ENCODE measurements at places on chromosomes 1 and 21.

DNA sequence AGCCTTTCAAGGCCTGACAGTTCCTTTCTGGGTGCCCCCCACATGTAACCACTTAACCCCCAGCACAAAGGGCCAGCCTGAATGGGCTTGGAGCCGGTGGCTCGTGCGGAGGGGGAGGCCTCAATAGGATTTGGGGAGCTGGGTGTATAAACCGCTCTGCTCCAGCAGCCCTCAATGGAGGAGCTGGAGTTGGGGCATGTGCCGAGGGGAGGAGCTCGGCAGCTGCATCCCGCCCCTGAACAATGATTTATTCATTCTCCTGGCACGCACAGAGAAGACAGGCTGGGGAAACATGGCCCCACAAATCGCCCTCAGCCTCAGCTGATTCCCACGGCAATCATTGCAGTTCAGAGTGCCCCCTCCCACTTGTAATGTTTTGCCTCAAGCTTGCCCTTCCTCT lies 6.9 kb upstream of the C1orf216 start:
- DNase-seq = no peak

- DNase-seq = no peak
Observed at GRCh38 chr21:42387843-42388340, 8.0 kb downstream of the TMPRSS3 start.

GRCh38 chr1:79981481-79981880 lies 975.0 kb upstream of the ADGRL4 start:
- DNase-seq = no peak

DNA sequence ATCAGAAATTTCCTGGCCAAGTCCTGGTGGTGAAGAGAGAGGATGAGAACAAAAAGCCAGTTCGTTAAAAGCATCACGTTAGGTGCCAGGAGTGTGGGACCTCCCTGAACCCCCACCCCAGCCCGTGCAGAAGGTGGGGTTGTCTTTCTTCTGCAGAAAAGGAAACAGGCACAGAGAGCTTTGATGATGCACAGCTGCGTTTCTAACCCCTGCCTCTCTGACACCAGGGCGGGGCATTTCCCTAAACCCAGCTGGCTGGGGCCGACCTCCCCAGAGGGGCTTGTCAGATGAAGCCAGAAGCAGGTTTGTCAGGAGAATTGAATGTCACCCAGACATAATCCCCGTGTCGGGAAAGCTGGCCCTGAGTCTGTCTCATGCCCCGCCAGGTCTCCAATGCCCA lies 189.3 kb upstream of the EDN2 start:
- DNase-seq = peak; percentile 37

DNA sequence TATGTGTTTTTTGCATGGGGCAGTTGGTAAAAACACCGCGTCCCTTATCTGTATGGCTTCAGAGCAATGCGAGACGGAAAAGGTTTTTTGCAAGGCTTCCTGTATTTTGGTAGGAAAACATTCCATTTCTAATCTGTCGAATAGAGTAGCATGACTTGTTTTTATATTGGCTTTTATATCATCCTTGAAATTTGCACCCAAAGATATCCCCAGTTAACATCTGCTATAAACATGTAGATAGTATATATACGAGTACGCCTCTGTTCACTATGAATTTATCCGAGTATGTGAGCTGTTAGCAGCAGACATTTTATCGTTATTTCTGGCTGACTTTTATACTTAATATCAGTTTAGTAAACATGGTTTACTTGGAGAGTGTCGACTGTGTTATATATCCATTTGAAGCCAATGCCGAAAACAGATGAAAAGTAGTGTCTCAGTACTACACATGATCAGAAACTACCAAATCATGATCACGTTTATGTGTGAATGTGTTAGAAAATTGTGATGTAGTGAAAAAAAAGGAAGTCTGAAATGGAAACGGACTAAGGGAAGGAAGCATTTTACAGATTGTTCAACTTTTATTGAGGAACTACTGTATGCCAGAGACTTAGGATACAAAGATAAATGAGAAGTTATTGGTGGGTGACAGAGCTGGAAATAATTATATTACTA lies 1.0 kb downstream of the LEPR start:
- DNase-seq = no peak

GRCh38 chr1:33925586-33925985 lies 61.7 kb downstream of the HMGB4 start:
- no peak for DNase-seq

- DNase-seq = no peak
Observed at GRCh38 chr1:158208586-158209116, 28.0 kb downstream of the CD1D start.

GRCh38 chr1:25871704-25872494 lies 3.6 kb downstream of the PAQR7 start:
- DNase-seq = no peak

DNA sequence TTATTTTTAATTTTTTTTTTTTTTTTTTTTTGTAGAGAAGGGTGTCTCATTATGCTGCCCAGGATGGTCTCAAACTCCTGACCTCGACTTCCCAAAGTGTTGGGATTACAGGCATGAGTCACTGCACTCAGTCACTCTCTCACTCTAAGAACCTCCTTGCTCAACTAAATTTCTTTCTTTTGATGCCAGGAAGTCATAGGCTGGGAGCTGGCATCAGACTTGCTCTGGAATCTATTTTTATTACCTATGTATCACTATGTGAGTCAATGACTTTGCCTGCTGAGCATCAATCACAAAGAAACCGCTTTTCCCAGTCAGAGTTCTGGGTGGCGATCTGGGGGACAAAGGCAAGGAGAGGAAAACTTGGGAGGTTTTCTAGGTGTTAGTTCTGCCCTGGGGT lies 35.5 kb upstream of the PARP1 start:
- DNase-seq = no peak

DNA sequence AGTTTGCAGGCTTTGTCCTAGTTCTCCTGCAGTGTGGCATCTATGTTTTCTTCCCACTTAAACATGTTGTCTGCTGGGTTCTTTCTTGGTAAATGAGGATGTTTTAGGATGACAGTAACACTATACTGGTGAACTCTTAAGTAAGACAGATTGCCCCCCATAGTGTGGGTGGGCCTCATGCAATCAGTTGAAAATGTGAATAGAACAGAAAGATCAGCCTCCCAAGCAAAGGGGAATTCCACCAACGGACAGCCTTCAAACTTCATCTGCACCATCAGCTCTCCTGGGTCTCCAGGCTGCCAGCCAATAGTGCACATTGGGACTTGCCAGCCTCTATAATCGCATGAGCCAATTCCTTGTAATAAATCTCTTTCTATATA lies 10.7 kb upstream of the TARBP1 start:
- DNase-seq = no peak

DNA sequence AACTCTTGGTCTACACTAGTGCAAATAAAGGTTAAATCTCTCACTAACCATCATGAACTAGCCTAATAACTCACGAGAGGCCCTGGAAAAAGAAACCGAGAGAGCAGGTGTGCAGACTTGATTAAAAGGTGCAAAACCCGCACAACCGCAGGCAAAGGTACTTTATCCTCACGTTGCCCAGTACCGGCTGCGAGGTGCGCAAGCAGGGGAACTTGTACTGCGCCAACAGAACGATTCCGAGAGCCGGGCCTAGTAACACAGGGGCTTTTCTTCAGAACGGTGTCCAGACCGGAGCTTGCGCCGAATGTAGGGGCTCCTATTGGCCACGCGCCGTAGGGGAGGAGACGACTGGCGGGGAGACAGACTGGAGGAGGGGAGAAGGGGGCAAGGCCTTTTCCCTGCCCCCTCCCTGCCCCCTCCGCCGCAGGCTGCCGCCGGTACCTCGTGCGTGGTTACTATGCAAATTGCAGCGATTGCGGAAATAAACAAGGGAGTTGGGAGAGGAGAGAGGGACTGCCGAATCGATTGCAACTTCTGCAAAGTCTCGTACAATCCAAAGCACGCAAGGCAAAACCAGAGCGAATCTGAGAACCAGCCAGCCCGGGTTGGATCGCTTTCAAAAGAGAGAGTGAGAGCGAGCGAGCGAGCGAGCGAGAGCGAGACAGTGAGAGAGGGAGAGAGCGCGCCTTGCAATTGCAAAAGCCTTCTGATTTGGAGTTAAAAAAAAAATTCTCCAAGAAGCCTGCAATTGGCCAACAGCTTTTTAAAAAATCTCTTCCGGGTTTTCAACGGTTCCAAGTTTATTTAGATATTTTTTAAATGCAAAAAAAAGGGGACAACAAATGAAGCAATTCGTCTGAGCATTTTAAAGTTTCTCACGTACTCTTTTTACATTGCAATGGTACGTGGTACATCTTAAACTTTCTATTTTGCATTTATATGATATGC lies 5.4 kb upstream of the NFIA start:
- peak; percentile 86 for DNase-seq

DNA sequence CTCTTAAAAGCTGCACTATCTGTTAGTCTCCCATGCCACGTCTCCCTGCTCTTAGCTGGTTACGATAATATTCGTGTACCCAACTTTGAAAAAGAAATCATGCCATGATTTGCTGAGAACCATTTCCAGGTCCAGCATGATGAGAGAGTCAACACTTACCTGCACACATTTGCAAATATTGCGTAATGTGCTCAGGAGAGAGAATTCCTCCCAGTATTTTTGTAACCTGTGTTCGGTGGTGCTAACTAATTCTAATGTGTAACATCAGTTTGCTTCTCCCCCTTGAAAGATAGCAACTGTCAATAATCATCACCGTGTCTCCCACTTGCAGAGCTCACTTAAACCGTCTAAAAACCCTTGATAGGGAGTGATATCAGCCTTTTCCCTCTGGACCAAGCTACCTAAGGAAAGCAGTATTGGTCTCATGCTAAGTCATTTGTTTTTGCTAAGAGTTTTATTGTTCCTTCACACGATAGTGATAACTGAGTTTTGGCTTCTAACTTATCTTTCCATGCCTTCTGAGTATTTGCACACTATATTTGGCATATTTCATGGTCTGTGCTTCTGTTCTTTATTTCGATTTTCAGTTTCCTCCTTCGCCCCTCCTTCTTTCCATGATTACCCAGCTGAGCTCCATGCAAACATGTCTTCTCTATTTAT lies 61.1 kb upstream of the IRF2BP2 start:
- DNase-seq = no peak

DNA sequence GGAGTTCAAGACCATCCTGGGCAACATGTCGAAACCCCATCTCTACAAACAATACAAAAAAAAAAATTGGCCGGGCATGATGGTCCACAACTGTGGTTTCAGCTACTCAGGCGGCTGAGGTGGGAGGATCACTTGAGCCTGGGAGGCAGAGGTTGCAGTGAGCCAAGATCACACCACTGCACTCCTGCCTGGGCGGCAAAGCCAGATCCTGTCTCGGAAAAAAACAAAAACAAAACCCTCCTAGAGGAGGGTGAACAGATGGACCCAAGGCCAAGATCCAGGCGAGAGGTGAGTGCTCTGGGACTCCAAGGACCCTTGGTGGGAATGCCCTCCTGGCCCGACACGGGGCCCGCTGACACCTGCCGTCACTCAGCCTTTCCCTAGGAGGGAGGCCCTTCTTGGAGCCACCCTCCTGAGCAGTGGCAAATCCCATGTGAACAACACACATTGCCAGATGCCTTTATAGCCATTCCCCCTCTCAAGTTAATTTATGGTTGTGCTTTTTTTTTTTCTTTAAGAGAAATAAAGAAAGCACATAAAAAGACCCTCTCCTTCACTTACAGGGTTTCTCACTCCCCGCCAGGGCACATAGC lies 380 bp downstream of the TFF2 start:
- DNase-seq = no peak

DNA sequence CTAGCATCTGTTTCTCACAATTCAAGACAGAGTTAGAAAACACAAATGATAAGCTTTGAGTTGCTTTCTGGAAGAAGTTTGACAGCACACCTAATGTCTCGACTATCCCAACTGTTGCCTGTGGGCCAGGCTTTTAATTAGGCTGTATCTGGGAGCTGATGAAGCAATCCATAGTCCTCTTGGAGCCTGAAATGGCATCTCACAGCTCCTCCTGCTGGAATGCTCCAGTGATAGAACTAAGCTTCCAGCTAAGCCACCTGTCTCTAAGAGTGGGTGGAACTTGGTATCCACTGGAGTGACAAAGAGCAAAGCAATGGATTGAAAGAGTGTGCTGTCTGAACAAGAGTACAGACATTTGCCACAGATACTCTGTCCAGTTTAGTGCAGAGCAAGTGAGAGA lies 605.3 kb upstream of the NR5A2 start:
- no peak for DNase-seq

GRCh38 chr1:206787891-206788290 lies 15.6 kb upstream of the IL10 start:
- DNase-seq = no peak

- no peak for DNase-seq
Observed at GRCh38 chr1:173532237-173532636, 55.1 kb downstream of the PRDX6 start.

GRCh38 chr1:111656086-111657017 lies 36.8 kb downstream of the RAP1A start:
- peak; percentile 12 for DNase-seq

DNA sequence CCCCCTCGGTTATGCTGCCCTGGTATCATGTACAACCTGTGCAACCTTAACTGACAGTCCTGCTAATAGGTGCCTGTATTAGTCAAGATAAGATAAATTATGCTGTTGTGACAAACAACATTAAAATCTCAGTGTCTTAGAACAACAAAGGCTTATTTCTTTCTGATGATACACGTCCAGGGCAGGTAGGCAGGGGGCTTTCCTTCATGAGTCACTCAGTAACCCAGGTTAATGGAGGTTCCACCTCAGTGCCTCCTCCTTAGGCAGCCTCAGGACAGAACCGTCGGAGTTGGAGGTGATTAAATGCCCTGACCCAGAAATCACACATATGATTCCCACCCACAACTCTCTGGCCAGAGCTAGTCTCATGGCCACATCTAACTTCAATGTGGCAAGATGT lies 94.6 kb upstream of the CASZ1 start:
- DNase-seq = no peak

DNA sequence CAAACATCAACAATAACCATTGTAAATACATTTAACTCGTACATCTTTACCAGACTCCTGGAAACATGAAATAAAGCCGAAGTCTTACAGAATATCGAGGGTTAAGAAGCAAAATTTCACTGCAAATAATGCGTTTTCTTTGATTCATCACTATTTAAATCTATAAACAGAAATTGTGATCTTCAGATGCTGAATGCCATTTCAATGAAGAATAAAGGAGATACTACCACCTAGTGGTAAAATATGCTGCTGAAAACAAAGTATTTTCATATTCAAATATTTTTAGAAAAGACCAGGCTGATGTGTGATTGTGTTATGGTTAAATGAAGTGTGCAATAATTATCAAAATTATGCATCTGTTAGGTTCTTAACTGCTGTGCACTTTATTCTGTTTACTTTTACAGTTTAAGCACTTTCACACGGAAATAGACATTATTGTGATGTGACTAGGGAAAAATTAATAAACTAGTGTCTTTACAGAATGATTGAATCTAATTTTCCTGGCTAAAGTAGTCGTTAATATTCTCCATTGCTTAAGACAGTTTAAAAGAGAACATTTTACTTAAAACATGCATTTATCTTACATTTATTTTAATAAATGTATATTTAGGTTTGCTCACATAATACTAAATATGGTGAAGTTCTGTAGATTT lies 1093.1 kb downstream of the MRPL39 start:
- DNase-seq = no peak

GRCh38 chr1:155167166-155168104 lies 5.7 kb downstream of the KRTCAP2 start:
- peak; percentile 90 for DNase-seq

GRCh38 chr1:234528074-234528865 lies 49.3 kb upstream of the TARBP1 start:
- no peak for DNase-seq

- peak; percentile 29 for DNase-seq
Observed at GRCh38 chr1:180181048-180181447, 26.4 kb downstream of the QSOX1 start.

- DNase-seq = no peak
Observed at GRCh38 chr1:104854529-104854928, 1104.8 kb downstream of the AMY1C start.

Measured in activated T-cell treated with anti-CD3 and anti-CD28 coated beads, Interleukin-2, amount 50 U/mL, for 72 hours (primary cell).